ENCODE measurements at places on chromosomes 4 and X.

- DNase-seq = no peak
Observed at GRCh38 chr4:184309241-184310170, 91.8 kb upstream of the ENPP6 start.

DNA sequence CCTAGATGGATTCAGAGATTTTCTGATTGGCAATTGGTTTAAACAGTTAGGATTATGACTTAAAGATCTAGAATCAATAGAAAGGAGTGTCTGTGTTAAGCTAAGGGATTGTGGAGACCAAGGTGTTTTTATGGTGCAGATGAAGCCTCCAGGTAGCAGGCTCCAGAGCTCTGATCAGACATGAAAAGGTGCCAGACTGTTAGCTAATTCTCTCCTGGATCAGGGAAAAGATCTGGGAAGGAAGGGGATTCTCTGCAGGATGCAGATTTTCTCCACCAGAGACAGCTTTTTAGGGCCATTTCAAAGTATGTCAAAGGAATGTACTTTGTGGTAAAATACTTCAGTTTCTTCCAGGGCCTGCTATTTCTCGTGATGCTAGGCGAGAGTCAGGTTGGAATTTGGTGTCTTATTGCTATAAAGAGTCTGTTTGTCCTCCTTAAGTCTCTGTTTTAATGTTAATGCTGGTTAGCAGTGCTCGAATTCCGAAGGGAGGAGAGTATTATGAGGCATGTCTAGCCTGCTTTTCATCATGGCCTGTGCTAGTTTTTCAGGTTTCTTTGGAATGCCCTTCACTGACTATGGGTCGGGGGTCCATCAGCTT is 12.0 kb upstream of the GPR78 start:
- DNase-seq = no peak

- DNase-seq = no peak
Observed at GRCh38 chrX:108426262-108426661, 12.0 kb downstream of the COL4A6 start.

- no peak for DNase-seq
Observed at GRCh38 chrX:108412783-108413182, 25.4 kb downstream of the COL4A6 start.

- no peak for DNase-seq
Observed at GRCh38 chr4:147328189-147328588, 152.7 kb upstream of the EDNRA start.

- DNase-seq = no peak
Observed at GRCh38 chrX:78673246-78673645, 14.1 kb upstream of the RTL3 start.

GRCh38 chr4:84952004-84952403 is 14.5 kb downstream of the WDFY3 start:
- DNase-seq = no peak
